ENCODE measurements at places on chromosomes 3 and 15.

DNA sequence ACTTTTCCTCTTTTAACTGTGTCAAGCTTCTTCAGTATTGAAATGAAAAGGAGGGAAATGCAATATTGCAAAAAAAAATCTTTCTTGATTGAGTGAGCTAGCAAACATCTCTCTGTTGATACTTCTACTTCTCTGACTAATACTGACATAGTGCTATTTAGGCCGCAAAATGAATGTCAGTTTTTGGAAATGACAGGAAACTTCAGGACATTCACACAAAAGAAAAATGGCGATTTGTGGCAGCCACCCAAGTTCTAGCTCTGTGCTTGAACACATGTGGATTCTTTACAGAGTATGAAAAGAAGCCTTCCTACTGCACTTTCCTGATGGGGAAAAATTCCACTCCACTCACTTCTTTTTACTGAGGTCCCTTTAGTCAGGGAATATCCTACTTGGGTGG is 486.8 kb upstream of the ALCAM start:
- DNase-seq: no peak

DNA sequence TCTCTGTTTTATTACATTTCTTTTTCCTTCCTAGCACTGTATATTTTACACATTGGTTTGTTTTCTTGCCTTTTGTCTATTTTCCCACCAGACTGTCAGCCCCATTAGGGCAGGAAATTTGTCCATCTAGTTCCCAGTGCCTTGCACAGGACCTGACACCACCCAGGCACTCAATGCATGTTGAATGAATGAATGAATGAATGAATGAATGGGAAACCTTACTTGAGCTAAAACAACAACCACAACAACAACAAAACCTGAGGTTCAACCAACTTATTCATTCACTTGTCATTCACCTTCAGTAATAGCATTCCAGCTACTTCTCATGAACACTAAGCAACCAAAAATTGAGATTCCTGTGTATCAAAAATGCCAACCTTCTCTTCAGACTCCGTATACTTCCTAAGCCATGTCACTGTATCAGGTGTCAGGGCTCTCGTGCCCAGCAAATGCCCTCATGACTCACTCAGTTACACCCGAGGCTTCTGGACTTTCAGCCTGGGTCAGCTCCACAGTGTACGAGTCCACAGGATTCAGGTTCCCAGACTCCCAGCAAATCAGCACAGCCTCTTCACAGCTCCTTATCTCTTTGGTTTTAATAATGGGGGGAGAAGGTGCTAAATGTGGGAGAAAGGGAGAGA is 37.3 kb downstream of the FSD2 start:
- no peak for DNase-seq

DNA sequence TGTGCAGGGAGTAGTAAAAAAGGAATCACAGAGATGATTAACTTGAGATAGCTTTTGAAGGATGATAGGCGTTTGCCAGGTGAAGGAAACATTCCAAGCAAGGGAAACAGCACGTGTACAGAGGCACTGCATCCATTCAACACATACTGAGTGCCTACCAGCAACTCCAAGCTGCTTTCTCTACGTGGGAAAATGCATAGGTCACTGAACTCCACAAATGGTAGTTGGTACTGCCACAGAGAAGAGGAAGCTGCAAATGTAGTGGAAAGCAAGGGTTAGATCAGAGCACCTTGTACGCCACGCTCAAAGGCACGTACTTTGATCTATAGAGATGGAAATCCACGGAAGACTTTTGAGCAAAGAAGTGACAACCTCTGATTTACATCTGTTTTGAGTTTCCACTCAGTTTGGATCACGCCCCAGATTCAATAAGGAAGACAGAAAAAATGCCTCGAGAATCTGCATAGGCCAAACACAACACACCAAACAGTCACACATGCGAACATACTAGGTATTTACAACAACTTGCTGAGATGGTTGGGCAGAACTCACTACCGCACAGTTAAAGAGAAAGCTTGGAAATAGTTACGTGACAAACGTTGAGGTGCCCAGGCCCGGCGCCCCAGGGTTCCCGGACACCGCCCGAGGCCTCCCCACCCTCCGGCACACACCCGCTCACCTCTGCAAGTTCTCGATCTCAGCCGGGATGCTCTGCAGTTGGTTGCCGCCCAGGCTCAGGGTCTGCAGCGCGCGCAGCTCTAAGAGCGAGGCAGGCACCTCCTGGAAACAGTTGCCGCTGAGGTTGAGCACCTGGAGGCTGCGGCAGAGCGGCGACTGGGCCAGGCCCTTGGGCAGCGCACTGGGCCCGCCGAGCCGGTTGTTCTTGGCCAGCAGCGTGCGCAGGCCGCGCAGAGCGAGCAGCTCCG is 826 bp downstream of the LRRC58 start:
- no peak for DNase-seq

DNA sequence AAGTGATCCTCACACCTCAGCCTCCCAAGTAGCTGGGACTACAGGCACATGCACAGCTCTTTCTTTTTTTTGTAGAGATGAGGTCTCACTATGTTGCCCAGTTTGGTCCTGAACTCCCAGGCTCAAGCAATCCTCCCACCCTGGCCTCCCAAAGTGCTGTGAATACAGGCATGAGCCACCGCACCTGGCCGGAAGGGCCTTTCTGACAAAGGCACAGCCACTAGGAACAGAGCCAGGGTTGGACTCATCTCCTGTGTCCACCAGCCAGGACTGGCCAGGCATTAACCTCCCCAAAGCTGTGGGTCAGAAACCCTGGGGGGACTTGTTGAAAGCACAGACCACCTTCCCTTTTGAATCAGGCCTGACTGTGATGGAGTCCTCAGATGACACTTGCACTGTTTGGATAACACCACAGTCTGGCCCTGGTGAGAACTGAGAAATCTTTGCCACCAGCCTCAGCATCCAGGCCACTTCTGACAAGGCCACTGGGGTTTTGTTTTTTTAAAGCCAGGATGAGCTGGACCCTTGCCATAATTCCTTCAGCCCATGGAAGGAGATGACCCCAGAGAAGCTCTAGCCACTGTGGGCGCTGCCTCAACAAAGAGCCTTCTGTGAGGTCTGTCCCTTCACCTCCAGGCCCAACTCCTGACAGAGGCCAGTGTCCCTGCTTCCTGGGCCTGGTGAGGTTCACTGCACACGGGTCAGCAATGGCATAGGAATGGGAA is 4.8 kb downstream of the TKT start:
- no peak for DNase-seq

GRCh38 chr15:40693904-40694687 is 878 bp upstream of the RAD51 start:
- no peak for DNase-seq

- peak; percentile 74 for DNase-seq
Measured at GRCh38 chr3:194485881-194486539, 792 bp downstream of the ATP13A3 start.

GRCh38 chr3:177776661-177777101 is 579.4 kb upstream of the TBL1XR1 start:
- DNase-seq: no peak

DNA sequence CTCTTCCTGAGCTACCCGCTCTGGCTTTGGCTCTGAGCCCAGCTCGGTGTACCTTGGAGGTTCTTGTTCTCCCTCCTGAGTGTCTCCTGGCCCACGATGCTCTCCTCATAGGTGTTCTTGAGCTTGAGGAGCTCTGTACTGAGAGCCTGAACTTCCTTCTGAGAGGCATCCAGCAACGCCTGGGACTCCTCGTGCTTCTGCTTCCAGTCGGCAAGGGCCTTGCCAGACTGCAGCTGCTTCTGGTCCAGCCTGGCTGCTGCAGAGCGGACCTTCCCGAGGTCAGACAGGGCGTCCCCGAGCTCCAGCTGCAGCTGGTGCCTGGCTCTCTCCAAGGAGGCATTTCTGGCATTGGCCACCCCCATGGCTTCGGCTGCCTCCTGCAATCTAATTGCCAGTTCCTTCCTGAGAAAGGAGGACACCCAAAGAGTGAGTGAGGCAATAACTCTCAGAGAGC is 99.8 kb downstream of the MYH15 start:
- peak; percentile 77 for DNase-seq

DNA sequence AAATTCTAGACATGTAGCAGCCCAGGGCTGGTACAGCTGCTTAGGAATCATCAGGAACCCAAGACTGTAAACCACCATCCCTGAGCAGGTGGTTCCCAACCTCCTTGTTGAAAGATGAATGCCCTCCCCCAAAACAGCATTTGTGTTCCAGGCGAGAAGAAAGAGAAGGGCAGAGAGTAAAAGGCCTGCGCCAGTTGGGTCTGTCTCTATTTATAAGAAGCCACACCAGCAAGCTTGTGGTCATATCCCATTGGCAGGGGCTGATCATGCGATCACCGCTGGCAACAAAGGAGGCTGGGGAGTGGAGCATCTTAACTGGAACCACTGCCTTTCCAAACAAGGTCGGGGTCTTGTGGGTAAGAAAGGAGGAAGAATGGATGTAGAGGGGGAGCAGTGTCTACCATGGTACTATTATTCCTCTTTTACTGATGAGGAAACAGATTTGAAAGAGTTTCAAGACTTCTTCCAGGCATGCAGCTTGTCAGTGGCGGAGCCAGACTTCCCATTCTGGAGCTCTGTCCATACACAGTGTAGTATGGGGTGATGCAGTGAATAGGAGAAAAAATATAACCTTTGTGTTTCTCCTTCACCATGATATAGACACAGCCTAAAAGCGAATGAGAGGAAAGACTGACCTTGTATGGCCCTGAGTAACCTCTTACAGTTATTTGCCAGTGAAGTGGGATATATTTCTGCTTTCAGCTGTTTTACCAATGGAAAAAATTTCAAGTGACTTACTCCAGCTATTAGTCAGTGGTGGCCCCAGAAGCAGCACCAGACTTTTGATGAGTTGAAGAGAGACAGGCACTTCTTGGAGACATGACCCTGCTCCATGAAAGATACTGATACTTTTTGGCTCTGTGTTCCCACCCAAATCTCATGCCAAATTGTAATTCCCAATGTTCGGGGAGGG is 222.6 kb downstream of the ABHD5 start:
- no peak for DNase-seq

- no peak for DNase-seq
Measured at GRCh38 chr3:10240799-10241198, 7.5 kb upstream of the TATDN2 start.

DNA sequence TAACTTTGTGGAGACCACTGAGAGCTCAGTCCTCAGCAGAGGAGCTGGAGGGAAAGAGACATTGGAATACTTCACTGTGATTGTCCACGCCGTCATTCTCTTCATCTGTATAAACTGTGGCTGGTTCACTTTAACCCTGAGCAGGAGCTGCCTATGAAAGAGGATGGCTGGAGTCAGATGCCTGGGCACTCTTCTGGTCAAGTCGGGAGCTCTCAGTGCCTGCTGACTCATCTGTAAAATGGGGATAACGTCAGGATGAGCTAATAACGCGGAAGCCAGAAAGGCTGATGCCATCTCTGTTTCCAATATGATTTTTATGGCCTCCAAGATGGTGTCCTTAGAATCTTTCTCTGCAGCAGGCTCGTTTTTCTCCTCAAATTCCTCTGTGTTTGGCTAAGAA is 51.6 kb upstream of the MRPS22 start:
- no peak for DNase-seq

DNA sequence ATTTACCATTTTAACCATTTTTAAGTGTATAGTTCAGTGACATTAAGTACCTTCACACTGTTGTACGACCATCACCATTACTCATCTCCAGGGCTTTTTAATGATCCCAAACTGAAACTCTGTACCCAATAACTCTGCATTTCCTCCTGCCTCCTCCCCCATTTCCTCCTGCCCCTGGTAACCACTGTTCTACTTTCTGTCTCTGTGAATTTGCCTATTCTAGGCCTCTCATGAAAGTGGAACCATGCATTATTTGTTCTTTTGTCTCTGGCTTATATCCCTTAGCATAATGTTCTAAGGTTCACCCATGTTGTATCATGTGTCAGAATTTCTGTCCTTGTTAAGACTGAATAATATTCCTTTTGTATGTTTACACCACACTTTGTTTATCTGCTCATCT is 154.2 kb downstream of the MECOM start:
- DNase-seq: no peak

DNA sequence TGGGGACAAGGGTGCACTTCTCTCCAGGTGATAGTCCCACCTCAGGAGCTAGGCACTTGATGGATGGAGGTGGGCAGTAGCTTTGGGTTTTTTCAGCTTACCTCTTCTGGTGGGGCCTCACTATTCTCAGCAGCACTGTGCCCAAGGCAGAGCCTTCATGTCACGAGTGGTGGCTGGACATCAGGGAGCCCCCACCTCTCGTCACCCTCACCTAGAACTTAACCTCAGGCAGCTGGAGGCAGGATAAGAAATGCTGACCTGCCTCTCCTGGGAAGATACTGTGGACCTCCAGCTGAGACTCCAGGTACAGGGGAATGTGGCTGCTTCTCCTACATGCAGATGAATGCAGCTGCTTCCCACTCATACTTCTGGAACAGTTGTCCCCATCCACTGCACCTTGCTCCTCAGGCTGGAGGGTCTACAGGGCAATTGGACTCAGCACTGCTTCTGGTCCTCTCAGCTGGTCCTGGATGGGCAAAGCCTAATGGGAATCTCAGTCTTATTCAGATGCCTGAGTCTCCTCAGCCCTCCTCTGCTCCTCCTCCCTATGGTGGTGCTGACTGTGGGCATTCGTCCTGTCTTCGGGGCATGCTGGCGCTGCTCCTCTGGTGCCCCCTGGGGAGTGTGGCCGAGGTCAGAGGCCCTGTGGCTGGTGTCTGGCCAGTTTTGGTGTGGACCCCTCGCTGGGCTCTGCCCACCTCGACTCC is 129.9 kb downstream of the KLF13 start:
- no peak for DNase-seq

DNA sequence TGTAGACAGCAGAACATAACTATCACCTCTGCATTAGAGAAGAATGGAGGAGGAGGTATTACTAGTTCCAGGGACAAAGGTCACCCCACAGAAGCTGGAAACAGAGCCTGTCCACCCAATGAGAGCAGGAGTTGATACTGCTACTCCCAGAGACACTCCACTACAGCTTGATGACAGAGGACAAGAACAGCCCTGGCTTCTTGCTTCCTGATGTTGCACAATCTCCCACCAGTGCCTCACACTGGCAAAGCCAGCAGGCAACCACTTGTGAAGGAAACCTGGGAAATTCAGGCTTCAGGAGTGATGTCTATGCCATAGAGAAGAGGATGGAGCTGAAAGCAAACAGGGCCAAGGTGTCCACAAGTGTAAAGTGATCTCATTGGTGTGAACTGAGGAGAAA is 78.0 kb upstream of the POU1F1 start:
- DNase-seq: no peak

- DNase-seq: no peak
Measured at GRCh38 chr3:133461291-133461690, 61.4 kb downstream of the BFSP2 start.

DNA sequence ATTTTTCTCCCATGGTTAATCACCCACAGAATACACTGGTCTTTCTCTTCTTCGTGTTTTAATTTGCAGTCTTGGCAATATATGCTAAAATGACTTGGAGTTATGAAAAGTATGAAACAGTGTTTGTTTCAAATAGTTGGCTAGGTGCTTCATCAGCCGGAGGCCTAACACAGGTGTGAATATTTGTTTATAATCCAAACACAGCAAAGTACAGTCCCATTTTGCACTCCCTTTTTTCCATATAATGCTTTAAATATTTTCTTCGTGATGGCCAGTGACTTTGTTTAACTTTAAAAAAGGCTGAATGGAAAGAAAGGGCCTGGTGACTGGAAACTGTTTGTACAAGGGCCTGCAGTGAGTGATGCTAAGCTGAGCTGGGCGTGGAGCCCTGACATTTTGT is 219.7 kb upstream of the LRIG1 start:
- no peak for DNase-seq

GRCh38 chr3:25297667-25298585 is 130.1 kb upstream of the RARB start:
- DNase-seq: no peak
